Stimulated activated CD4-positive, alpha-beta T cell treated with anti-CD3 and anti-CD28 coated beads, TNF-alpha, amount 100 ng/mL, for 24 hours (primary cell): ENCODE measurements at places on chromosomes 7 and 10.

GRCh38 chr7:159038066-159038465 lies 106.6 kb downstream of the VIPR2 start:
- DNase-seq = no peak

- DNase-seq = no peak
These were observed 1073.5 kb upstream of the LRRN3 start for GRCh38 chr7:110017405-110017804.

DNA sequence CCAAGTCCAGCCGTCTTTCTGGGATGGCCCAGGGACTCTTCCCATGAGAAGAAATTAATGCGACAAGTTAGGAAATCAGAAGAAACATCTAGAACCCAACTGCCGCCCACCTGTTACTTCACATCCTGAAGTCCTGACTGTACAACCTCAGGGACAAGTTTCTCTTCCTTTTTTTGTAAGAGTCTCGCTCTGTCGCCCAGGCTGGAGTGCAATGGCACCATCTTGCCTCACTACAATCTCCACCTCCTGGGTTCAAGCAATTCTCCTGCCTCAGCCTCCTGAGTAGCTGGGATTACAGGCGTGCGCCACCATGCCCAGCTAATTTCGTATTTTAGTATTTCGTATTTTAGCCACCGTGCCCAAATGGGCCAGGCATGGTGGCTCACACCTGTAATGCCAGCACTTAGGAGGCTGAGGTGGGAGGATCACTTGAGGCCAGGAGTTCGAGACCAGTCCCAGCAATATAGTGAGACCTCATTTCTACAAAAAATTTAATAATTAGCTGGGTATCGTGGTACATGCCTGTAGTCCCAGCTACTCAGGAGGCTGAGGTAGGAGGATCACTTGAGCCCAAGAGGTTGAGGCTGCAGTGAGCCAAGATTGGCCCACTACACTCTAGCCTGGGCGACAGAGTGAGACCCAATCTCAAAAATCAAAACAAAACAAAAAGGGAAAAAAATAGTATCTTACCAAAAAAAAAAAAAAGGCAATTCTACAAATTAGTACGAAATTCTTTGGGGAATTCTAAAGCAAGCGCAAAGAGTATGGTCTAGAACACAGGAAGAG lies 20.8 kb downstream of the LAT2 start:
- DNase-seq = no peak

- no peak for DNase-seq
These were observed 60.9 kb downstream of the GRB10 start for GRCh38 chr7:50721661-50722259.

- DNase-seq = no peak
These were observed 28.2 kb downstream of the KAT6B start for GRCh38 chr10:74854610-74855009.

GRCh38 chr7:112362053-112362650 lies 88.1 kb upstream of the IFRD1 start:
- no peak for DNase-seq

GRCh38 chr7:134724606-134725005 lies 54.8 kb upstream of the CALD1 start:
- DNase-seq = no peak

GRCh38 chr7:7795630-7796121 lies 77.3 kb upstream of the RPA3 start:
- DNase-seq = no peak

- DNase-seq = no peak
These were observed 246.6 kb downstream of the XPNPEP1 start for GRCh38 chr10:109676703-109677102.

GRCh38 chr10:31384589-31384949 lies 65.6 kb downstream of the ZEB1 start:
- DNase-seq = no peak

- DNase-seq = peak; percentile 93
These were observed at the start of gene EIF4H for GRCh38 chr7:74173866-74174605. TSS of gene EIF4H (plus strand) at chr7:74174356. CDS start at chr7:74174384, 28 bp downstream.

GRCh38 chr10:106751091-106751490 lies 413.4 kb downstream of the SORCS1 start:
- no peak for DNase-seq

- DNase-seq = no peak
These were observed 99.9 kb upstream of the IKZF1 start for GRCh38 chr7:50204581-50204980.

GRCh38 chr10:79409038-79409725 lies 36.2 kb downstream of the ZCCHC24 start:
- DNase-seq = no peak

GRCh38 chr10:84337199-84337598 lies 8.8 kb downstream of the CCSER2 start:
- DNase-seq = no peak

DNA sequence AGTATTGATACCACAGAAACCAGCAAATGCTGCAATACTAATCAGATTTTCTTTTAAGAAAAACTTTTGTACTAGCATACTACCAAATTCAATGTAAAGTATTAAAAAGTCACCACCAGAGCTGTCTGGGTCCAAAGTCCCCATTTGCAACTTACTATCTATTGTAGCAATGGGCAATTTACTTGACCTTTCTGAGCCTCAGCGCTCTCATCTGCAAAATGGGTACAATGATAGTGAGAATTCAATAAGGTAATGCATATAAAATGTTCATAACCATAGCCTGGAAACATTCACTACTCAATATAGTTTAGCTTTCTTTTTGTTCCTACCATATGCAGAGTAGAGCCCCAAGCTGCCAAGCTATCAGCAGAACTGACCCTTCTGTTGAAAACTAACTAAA lies 337.2 kb downstream of the ELMO1 start:
- no peak for DNase-seq

GRCh38 chr10:70573599-70574506 lies 28.7 kb downstream of the PRF1 start:
- DNase-seq = no peak

- no peak for DNase-seq
These were observed 315.3 kb downstream of the TYW1 start for GRCh38 chr7:67311901-67312300.

DNA sequence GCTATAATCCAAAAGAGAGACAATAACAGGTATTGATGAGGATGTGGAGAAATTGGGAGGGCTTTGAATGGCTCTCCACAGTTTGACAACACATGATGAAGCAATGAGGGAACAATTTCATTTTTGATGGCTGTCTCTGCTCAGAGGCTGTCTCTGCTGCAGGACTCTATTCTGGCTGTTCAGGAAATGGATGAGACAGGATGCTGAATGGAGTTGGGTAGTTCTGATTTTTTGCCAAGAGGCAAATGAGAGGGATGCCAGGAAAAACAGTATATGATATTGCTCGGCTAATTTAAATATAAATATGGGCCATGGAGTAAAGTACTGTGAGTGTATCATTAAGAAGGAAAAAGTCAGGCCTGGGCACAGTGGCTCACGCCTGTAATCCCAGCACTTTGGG lies 16.8 kb downstream of the APBB1IP start:
- DNase-seq = no peak

- DNase-seq = no peak
These were observed 72.0 kb upstream of the FOXP2 start for GRCh38 chr7:114342431-114343179.
